ENCODE measurements at places on chromosomes 7 and 10.

- no peak for DNase-seq
Observed at GRCh38 chr7:105199386-105199785, 185.4 kb downstream of the KMT2E start.

DNA sequence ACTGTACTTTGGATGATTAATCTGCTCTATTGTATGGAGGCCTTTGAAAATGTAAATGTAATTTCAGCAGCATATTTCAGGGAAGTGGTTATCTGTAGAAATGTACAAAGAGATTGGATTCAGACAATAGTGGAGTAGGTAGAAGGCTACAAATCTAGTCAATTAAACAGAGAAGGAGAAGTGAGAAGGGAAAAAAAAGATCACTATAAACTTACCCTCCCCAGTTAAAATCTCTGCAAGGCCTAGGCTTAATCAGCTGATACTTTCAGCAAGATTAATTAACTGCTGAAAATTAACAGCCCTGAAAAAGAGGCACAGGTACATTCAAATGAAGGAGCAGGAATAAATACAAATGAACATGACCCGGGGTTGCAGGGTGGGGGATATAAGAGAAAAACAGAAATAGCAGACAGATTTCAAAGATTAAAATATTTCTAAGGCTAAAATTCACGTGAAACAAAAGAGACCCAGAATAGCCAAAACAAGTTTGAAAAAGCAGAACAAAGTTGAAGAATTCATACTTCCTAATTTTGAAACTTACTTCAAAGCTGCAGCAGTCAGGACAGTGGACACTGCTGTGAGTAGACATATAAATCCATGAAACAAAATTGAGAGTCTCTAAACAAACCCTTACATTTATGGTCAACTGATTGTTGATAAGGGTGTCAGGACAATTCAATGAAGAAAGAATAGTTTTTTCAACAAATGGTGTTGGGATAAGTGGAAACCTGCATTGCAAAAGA is 96.0 kb downstream of the NRCAM start:
- no peak for DNase-seq

- no peak for DNase-seq
Observed at GRCh38 chr7:30844916-30845315, 66.7 kb upstream of the AQP1 start.

- no peak for DNase-seq
Observed at GRCh38 chr10:113493882-113494301, 59.0 kb upstream of the HABP2 start.

DNA sequence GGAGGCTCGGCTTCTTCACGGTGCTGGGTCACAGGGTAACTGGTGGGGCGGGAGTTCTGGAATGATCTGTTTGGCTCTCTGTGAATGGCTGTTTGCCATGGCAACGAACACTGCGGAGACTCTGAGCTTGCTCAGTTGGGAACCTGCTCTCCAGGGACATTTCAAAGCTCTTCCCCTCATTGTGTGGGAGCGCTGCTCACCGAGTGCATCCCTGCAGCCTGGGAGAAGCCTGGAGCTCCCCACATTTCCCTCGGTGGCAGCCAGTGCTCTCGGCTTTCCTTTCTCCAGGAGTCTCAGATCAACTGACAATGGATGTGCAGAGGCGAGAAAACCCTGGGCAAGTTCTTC is 57.6 kb upstream of the CACUL1 start:
- DNase-seq, result no peak

DNA sequence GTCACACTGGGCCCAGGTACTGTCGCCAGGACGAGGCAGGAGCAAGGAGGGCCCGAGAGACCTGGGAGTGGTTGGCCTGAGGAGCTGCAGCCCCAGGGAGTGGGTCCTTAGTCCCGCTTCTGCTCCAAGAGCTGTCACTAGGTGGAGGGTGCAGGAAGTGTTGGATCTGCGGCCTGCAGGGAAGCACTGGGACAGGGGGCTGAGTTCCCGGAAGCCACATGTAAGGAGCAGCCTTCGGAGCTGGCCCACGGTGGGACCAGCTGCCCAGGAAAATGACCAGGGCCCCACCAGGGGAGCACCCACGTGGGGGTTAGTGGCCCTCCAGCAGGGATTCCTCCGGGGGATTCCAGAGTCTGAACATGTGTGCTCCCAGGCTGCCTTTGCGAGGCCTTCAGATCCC is 9.2 kb upstream of the AQP1 start:
- DNase-seq, result no peak

GRCh38 chr10:128451879-128452278 is 325.7 kb upstream of the MKI67 start:
- no peak for DNase-seq

GRCh38 chr10:97163781-97164501 is 21.8 kb downstream of the SLIT1 start:
- no peak for DNase-seq

DNA sequence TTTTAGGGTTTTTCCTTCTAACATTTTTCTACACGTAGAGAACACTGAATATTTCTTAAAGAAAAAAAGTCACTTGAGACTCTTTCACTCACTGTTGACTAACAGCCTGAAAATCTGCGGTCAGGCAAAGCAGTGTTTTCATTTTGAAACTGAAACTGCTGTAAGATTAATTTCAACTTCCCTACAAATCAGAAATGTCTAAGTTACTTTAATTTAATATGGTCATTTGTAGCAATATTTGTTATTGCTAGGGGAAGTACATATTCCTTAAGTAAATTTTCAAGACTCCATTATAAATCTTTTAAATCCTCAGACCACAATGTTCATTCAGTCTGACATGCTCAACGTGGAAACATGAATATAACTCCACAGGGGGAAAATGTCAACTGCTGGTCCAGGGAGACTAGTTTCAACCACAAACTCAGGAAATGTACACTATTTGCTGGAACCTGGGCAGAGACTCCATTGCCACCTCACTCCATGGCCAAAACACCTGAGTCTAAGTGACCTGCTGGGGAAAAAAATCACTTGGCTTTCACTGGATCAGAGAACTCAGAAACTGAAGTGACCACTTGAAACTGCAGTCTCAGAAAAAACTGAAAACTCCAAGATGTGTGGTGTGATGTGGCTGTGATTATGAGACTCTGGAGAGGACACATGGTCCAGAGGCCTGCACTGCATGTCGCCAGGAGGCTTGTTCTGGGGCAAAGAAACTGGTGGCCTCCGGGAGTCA is 161.2 kb downstream of the TAX1BP1 start:
- DNase-seq, result no peak

- no peak for DNase-seq
Observed at GRCh38 chr10:48996329-48996728, 56.7 kb upstream of the LRRC18 start.

- DNase-seq, result no peak
Observed at GRCh38 chr10:60574388-60574787, 184.7 kb upstream of the ANK3 start.

- peak; percentile 24 for DNase-seq
Observed at GRCh38 chr7:157850481-157851444, 514.0 kb downstream of the DNAJB6 start.

DNA sequence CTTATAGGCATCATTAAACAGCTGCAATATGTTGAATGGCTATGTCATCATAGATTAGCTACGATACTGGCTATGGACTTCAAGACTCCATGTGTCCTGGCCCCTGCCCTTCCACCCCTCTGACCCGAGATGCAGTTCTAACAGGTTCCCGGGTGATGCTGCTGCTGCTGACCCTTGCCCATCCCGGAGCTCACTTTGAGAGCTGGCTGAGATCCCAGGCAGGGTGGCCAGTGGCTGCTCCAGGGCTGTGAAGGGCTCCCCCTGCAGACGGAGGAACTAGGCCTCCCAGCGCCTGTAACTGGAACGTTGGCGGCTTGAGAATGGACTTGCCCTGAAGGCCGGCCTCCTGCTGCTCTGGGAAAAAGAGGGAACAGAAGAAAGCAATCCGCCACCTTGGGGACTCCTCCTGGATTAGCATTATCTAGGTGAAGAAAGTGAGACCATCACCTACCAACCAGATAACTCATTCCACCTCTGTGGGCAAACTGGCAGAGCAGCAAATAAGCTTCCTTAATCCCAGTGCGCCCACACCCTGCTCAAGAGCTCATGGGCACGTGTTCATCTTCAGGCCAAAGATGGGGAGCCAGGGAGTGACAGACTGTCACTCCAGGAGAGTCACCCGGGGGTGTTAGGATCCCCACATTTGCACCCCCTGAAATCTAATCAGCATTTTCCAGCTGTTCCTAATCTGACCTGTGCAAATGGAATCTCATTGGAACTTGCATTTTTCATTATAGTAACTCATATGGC is 56.8 kb downstream of the PARP12 start:
- DNase-seq, result peak; percentile 51

- no peak for DNase-seq
Observed at GRCh38 chr7:96277921-96278320, 44.0 kb downstream of the SLC25A13 start.

DNA sequence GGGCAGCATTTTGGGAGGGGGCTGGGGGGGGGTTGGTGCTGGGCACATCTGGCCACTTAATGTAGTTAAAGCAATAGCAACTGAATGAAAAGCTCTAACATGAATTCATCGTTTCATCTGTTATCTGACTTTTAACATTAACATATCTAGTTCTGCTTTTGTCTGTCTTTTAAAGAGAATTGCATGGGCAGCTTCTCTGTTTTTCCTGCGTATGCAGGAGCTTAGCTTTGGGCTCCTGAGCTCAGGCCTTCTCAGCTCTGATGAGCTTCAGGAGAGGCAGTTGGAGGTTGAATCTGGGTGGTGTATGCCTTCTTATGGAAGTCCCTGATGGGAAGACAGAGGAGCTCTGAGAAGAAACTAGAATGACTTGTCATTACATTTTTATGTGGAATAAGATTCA is 58.4 kb downstream of the DNAJB6 start:
- DNase-seq, result no peak

DNA sequence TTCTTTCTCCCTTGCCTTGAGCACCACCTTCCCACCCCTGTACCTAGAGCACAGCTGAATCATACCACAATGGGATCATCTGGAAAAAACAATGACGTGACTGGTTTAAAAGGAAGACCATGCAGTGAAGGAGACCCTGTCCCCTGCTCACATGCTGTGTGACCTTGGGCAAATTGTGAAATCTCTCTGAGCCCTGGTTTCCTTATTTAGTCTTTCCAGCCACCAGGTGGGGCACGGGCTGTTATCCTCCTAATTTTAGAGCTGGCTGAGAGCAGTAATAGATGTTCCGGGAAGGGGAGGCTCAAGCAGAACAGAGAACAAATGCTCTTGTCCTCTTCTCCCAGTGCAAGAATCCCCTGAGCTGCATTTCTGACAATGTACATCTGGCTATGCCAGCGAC is 198.3 kb downstream of the RPS24 start:
- peak; percentile 58 for DNase-seq

- DNase-seq, result no peak
Observed at GRCh38 chr7:158315881-158316280, 271.7 kb downstream of the PTPRN2 start.

- no peak for DNase-seq
Observed at GRCh38 chr10:108069096-108069495, 904.6 kb upstream of the SORCS1 start.

- DNase-seq, result no peak
Observed at GRCh38 chr7:36575832-36576231, 148.5 kb downstream of the AOAH start.

- DNase-seq, result peak; percentile 63
Observed at GRCh38 chr7:71752171-71752935, 620.4 kb downstream of the GALNT17 start.

GRCh38 chr7:18927134-18927533 is 190.3 kb downstream of the TWIST1 start:
- no peak for DNase-seq

DNA sequence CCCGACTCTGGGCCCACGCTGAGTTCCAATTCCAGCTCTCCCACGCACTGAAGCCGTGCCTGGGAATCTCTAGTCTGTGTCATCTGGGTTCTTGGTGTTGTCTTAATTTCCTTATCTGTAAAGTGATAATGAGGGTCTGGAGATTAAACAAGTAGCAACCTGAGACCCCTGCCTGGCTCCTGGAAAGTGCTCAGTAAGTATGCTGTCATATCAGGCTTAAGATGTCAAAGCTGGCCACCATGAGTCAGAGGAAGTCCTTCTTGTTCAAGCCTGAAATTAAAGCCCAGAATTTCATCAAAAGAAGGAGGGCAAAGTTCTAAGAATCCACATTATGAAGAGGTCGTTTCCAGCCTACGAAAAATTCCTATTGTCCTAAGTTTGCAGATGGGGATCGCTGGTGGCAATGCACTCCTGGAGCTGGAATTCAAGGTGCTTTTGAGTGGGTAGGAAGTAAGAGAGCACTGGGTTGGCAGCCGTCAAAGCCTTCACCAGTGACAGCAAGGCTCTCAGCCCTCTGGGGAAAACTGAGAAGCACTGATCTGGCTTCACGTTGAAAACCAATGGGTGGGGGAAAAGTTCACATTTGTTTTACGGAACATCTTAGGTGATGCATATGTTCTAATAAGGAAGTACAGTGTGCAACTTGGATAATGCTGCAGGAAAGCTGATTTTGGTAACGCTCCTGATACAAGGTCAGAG is 50.3 kb upstream of the NCAPG2 start:
- DNase-seq, result no peak

- DNase-seq, result no peak
Observed at GRCh38 chr7:46835556-46835955, 746.4 kb downstream of the TNS3 start.

GRCh38 chr10:31083765-31084184 is 52.1 kb upstream of the ZNF438 start:
- no peak for DNase-seq

Data from Right ventricle myocardium superior (tissue), 1 donor.